Activated CD4-positive, alpha-beta T cell treated with anti-CD3 and anti-CD28 coated beads, Interleukin-2, amount 50 U/mL, for 16 hours (primary cell): ENCODE measurements at places on chromosomes 2 and 18.

DNA sequence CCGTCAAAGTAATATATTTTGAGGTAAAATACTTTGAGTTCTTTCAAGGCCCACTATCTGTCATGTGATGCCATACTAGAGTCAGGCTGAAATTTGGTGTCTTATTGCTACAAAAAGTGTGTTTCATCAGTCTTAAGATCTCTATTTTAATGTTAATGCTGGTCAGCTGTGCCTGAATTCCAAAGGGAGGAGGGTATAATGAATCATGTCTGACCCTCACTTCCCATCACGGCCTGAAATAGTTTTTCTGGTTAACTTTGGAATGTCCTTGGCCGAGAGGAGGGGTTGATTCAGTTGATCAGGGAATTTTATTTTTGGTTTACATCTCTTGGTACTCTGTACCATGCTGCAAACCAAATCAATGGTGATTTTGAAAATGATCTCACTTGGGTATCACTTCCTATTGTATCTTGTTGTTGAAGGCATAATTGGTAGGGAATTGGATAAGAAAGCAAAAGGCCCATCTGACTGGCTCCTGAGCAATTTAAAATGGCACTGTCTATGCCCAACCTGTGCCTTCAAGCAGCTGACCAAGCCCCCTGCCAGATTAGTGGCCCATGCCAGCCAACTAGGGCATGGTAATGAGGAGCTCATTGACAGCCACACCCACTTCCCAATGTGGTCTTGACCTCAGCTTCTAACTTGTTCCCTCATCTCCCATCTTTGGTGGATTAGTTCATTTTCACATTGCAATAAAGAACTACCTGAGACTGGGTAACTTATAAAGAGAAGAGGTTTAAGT lies 6.1 kb upstream of the SLC35F5 start:
- DNase-seq: no peak

GRCh38 chr2:20352230-20352578 lies 1.6 kb upstream of the PUM2 start:
- DNase-seq: no peak

DNA sequence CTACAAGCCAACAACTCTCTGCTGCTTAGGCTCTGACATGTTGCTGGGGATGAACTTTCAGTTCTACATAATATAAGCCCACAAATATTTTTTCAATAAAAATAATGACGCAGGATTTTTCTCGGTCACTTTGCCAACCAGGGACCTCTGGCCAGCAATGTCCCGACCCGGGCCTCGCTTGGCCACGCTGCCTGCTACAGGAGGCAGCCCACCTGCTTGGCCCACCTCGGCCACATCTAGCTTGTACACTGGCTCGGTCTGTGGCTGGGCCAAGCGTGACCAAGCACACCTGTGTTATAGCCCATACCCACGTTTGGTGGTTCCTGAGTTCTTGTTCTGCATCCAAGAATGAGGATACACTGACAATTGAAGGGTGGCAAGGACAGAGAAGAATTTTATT lies 773.5 kb downstream of the CPS1 start:
- DNase-seq: no peak

- DNase-seq: no peak
Measured at GRCh38 chr2:138601458-138602165, 100.0 kb downstream of the SPOPL start.

DNA sequence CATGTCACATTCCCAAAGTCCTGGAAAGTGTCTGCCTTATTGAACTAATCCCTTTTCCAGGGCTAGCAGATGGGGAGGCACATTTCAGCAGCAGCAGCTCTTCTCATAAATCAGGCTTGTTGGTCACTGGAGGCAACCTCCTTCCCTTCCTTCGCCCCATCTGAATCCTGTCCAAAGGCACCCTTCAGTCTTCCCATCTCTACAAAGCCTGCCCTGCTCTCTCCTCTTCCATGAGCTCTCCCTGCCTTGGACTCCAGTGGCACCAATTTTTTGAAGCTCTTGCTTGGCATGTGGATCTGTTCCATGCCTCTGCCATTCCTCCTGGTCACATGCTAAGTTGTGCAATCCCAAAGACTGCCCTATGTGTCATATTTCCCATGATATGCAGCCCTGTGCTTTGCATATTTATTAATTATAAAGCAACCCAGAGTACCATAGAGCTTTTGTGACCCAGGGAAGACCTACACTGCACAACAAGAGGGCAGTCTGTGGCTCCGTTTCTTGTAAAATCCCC lies 70.3 kb downstream of the ANTXR1 start:
- no peak for DNase-seq

- DNase-seq: no peak
Measured at GRCh38 chr2:223841436-223842190, 4.2 kb upstream of the AP1S3 start.

GRCh38 chr2:235105821-235106359 lies 154.1 kb downstream of the SH3BP4 start:
- no peak for DNase-seq

GRCh38 chr2:166814335-166814734 lies 73.9 kb upstream of the XIRP2 start:
- no peak for DNase-seq

- no peak for DNase-seq
Measured at GRCh38 chr18:2146754-2147153, 424.6 kb downstream of the METTL4 start.

DNA sequence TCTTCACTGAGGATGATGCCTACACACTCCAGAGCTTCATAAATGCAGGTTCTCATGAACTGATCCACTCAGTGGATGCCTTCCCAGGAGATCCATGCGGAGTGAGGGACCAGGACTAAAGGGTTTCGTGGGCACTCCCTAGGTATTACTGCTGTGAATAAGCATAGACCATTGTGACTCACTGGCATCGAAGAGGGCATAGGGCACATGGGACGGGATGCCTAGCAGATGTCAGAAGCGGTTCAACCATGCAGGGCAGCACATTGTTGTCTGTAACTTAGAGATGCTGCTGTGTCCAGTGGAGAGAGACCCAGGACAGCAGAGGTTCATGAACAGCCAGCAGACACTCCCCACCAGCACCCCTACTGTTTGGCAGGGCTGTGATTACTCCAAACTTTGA lies 17.2 kb downstream of the GKN2 start:
- DNase-seq: no peak

DNA sequence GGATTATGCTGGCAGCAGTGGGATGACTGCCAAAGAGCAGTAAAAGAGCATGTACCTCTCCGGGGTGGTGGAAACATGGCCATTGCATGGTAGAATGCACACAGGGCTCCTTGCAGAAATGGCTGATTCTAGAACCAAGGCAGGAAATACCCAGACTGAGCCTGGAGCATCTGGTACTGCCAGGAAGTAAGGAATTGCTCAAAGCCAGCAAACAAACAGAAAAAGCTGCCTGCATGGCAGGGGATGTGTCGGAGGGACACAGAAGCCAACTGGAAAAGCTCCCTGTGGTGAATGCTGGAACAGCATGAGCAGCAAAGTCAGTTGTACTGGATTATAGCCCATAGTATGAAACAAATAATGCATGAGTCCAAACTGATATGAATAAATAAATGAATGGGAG lies 78.0 kb upstream of the NFATC1 start:
- DNase-seq: no peak

- DNase-seq: no peak
Measured at GRCh38 chr2:1788478-1788959, 44.2 kb upstream of the PXDN start.

- DNase-seq: no peak
Measured at GRCh38 chr2:25324905-25325592, 16.7 kb downstream of the DNMT3A start.

DNA sequence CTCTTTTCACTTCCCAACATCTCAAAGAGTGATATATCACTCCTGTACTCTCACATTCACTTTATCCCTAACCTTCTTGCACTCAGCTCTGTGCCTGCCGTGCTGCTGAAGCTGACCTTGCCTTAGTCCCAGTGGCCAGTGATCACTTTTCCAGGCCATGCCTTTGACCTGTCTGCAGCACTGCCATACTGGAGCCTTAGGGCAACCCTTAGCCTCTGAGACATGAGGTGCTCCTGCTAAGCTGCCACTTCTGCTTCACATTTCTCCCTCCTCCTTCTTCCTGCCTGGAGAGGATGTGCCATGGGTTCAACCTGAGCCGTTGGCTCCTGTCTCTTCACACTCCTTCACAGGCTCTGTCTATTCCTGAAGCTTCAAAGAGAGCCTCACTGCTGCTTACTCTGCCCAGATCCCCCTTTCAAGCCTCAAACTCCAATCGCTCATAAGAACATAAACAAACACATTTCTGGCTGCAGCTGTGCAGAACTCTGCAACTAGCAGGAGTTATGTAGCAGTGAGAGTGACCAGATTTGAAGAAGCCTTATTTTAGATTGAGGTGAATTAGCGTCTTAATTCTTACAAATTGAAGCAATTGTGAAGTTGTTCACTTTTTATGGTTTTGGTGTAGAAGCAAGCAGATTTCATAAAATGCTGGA lies 716.2 kb upstream of the FANCL start:
- DNase-seq: no peak

DNA sequence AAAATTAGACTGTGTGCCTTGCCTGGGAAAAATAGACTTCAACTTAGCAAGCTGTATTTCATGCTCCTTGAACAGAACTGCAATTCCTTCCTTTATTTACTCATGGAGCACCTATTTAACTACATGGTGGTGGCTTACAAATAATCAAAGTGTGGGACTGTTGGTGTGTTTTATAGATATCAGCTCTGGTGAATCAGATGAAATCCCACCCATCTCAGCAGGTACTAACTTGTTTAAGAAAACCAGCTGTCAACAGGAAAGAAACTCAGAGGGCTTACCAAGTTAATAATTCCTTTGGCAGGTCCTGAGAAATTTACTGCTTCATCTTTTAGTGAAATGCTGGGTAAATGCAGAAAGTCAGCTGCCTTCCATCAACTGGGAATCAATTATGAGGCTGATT lies 830.6 kb downstream of the SLC4A3 start:
- no peak for DNase-seq

DNA sequence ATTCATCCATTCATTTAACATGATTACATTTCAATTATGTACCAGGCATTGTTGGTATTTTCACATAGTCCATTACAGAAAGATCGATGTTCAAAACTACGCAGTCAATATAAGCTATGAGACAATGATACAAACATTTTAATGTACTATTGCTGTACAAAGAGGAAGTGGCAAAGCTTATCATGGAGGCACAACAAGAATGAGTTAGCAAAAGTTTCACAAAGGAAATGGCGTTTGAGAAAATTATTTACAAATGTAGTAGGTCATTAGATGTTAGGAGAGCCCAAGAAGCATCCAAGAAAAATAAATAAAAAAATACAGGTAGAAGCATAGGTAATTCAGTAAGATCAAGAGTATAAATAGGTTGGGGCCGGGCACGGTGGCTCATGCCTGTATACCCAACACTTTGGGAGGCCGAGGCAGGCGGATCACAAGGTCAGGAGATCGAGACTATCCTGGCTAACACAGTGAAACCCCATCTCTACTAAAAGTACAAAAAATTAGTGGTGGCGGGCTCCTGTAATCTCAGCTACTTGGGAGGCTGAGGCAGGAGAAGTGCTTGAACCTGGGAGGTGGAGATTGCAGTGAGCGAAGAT lies 1730.8 kb upstream of the CELF4 start:
- DNase-seq: no peak

GRCh38 chr2:137435162-137435561 lies 529.1 kb upstream of the HNMT start:
- no peak for DNase-seq

- DNase-seq: no peak
Measured at GRCh38 chr2:136146564-136146963, 28.6 kb upstream of the CXCR4 start.

DNA sequence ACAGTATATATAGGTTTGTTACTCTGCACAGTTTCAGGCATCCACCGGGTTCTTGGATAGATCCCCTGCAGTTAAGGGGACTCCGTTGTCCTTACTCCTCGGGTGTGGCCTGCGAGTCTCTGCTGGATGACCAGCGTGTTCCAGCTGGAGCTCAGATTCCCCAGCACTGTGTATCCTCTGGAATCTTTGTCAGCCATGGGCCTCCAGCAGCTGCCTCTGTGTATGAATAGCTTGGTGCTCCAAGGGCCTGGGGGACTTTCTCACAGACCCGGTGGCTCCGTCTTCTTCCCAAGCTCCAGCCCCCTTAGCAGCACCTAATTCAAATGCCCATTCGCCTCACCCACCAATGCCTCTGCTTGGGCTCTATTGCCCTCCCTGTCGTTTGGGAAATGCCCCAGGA lies 6.3 kb downstream of the ANO7 start:
- no peak for DNase-seq

DNA sequence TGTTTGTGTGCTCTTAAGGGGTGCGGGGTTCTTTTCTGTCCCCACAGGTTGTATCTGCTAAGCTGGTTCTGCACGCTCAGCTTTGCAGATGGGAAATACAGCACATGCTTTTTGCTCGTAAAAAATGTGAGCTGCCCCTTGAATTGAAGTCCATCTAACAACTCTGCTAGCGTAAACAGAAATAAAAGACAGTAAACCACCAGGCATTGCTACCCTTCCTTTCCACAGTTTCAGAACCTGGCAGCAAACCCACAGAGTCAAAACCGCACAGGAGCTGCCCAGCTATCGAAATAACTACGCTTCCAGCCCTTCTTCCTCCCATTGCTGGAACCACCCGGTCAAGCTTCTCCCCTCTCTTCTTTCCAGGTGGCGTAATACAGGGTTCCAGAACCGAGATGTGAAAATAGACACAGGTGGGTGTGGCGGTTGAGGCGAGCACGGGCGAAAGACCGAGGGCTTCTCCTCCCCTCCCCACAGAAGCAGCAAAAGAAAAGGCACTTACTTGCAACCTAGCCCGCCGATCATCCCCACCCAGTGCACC lies 479 bp downstream of the SCN9A start:
- peak; percentile 6 for DNase-seq

DNA sequence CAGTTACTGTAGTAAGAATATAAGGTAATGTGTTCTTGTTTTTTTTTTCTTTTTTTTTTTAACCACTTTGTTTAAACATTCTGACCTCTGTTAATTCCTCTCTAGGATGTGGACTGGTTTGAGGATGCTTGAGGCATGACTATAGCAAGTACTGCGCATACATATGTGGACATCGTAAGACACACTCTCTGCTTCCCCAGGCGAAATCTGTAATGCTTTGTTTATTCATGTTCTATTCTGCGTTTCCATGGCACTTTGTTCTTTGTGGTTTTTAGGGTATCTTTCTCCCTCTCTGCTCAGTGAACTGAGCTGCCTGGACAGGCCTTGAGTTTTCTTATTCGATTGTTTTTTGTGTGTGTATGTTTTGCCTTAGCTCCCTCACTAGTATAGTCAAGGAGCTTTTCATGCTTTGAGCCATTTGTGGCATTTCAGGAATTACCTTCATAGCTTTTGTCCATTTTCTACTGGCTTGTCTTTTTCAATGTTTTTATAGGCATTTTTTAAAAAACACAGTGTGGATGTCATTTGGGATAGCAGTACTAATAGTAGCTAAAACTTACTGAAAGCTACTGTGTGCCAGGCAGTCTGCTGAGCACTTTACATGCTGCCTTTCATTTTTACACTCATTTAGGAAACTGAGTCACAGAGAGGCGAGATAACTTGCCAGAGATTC lies 1.9 kb upstream of the SH3BP4 start:
- no peak for DNase-seq

- DNase-seq: no peak
Measured at GRCh38 chr2:171595456-171595855, 73.2 kb downstream of the CYBRD1 start.
